ENCODE measurements at places on chromosomes 1 and 21.

- no peak for DNase-seq
These were observed 9.6 kb downstream of the SLC37A1 start for GRCh38 chr21:42523211-42523610.

GRCh38 chr1:215992620-215993019 lies 425.5 kb downstream of the KCTD3 start:
- no peak for DNase-seq

DNA sequence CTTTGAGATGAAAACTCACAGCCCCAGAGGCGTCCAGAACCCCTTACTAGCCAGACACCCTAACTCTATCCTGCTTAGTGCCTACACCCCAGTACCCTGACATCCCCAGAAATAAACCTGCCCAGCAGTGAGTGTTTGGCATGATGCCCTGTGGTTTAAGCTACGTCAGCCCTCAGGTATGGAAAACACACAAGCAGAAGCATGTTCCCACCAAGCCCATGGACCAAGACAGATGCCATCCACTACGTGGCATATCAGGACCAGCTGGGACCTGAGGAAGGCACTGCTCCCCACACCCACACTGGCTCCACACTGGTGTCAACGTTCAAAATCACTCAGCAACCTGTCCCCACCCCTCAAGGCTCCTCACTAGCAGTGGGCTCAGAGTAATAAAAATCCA lies 116.4 kb downstream of the SYT2 start:
- DNase-seq, result no peak

DNA sequence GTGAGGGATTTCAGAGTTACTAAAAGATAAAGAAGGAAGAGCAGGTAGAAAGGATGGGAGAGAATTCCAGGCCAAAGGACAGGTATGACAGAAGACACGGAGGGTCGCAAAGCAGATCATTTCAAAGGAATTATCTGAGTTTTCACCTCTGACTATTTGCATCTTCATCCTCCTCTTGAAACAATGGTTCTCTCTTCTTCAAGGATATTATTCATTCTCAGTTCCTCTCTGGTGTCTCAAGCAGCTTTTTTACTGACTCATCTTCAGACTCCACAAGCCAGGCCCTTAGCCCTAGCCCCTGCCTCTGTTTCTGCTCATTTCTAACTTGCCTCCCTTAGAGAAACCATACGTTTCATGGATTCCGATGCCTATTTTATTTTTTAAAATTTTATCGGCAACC lies 15.0 kb downstream of the DDX59 start:
- no peak for DNase-seq

DNA sequence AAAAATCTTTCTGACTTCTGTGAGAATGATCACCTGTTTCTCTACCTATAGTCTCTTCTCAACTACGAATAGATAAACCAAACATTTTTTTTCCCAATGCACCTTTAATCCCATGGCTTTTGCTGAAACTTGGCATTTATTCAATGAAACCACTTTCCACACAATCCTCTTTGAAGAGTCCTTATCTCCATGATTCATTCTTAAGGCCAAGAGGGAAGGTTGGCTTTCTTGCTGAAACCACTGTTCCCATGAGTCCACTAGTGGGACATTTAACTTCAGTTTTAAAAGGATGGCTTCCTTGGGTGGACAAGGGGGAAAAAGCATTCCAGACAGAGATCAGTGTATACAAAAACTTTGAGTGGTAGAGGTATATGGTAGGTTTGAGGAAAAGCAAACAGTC lies 73.6 kb downstream of the CRB1 start:
- DNase-seq, result no peak

DNA sequence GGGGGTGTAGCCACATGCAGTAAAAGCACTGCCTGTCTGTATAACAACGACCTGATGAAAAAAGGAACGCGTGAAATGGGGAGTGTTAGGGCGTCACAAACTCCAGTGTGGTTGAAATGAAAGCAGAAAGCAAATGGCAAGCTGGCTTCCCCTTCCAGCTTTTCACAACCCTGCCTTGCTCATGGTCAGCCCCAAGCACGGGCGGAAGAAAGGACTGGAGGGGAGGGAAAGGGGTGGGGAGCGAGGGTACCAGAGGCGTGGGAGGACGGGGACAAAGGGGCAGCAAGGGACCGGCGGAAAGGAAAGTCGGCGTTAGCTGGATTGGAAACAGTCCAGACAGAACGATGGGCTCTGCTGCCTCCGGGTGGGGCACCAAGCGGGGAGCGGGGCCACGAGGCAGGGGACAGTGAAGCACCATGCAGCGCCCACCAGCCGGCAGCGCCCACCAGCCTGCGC lies 9.6 kb downstream of the VPS26C start:
- peak; percentile 13 for DNase-seq

- DNase-seq, result no peak
These were observed 7.3 kb downstream of the TMEM35B start for GRCh38 chr1:34977858-34978257.

DNA sequence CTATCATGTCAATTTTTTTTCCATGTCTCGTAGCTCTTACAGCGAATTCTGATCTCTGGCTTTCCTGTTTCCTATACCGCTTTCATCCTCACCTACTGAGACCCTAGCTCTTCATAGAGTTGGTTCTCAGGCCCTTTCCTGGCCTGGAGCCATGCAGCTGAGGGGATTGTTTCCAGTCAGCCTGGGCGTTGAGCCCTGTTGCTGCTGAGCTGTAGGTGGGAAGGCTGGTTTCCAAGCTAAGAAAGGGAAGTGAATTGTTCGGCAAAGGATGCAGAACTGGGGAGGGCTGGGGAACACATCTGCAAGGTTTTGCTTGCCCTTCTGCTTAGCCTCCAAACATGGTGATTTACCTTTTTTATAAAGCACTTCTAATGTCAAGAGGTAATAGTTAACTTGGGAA lies 41.5 kb downstream of the SPATA46 start:
- no peak for DNase-seq

DNA sequence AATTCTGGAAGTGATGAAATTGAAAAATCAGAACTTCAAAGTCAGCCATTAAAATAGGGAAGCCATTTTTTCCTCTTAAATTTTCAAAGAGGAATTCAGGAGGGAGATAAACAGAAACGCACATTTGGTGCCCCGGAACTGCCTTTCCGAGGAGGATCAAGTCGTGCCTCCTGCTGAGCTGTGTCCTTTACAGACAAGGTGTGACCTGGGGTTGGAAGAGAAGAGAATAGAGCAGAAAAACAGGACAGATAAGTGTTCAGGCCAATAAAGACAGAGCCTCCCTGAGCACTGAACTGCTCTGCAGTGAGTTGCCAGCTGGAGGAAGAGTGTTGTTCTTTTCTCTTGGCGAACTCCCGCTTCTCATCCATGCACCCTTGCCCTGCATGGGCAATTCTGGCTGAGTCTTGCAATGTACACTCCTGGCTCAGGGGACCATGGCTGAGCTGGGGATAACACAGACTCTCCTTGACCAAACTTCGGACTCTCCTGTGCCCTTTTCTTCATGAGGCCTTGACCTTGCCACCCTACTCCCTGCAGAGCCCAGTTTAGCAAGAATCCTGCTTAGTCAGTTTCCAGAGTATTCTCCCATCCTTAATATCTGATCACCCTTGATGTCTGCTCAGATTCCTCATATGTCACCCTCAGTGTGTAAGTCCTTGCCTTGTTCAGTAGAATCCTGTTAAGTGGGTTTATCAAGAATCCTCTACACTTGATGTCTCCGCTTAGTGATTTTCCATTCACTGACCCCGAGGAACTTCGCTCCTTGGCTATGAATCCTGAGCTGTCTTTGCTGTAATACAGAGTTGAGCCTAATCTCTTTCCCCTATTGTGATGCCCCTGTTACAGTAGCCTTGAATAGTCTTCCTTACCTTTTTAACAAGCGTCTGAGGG lies 1.3 kb upstream of the MTARC1 start:
- no peak for DNase-seq

GRCh38 chr1:226370144-226370923 lies 37.6 kb downstream of the PARP1 start:
- DNase-seq, result no peak
